Stimulated activated CD4-positive, alpha-beta T cell treated with anti-CD3 and anti-CD28 coated beads, TNF-alpha, amount 100 ng/mL, for 1 hour (primary cell): ENCODE measurements at places on chromosomes 7 and 10.

DNA sequence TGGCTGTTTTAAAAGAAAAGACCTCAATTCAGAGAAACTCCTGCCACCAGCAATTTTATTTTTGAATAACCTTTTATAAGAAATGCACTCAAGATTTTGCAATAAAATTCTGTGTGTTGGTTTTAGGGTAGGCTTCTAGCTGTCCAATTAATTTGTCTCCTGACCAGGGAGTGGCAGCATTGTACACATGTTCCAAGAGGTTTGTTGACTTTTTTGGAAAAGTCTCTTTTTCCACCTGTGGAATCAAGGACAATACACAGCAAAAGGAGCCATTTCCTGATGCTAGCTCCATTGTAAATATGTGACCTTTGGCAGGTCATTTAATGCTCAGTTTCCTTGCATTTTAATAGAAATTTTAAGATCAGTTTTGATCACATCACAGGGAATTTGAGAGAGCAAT lies 1.8 kb downstream of the GIMAP5 start:
- DNase-seq, result no peak

GRCh38 chr10:69377191-69377590 lies 39.5 kb downstream of the TACR2 start:
- no peak for DNase-seq

DNA sequence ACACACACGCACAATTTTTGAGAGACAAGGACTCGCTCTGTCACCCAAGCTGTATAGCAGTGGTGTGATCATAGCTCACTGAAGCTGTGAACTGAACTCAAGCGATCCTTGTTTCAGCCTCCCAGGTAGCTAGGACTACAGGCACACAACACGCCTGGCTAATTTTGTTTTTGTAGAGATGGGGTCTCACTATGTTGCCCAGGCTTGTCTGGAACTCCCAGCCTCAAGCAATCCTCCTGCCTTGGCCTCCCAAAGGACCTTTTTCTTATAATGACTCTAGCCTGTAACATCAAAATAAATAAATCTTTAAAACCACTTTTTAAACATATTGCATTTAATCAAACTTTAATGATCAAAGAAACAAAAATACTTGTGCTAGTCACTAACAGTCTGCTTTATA lies 140.9 kb upstream of the FGFR2 start:
- DNase-seq, result no peak

GRCh38 chr10:15067154-15067553 lies 21.4 kb downstream of the ACBD7 start:
- DNase-seq, result no peak
